ENCODE measurements at places on chromosomes 2 and 18.

DNA sequence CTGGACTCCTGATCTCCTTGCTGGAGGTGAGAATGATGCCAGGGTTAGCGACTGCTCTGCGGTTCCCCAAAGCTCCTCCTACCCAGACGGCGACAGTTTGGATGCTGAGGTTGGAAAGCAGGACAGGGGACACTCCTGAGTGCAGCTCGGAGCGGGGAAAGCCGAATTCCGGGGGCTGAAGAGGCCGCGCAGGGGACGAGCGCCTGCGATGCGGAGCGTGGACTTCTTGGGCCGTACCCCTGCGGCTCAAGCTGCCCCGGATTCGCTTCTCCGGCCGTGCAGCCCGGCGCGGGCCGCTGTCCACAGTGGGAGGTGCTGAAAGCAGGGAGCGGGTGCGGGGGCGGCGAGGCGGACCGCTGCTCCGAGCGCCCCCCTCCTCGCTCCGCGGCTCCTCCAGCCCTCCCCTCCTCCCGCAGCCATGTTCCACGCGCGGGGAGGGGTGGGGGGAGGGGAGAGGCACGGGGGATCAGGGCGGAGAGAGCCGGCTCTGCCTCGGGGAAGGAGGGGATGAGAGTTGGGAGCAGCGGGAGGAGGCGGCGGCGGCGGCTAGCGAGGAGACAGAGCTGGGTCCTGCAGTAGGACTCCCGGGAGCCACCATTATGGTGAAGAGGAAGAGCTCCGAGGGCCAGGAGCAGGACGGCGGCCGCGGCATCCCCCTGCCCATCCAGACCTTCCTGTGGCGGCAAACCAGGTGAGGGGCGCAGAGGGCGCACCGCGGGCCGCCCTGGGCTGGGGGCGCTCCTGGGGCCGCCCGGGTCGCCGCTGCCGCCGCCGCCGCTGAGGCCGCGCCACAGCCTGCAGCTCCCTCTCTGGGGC, at the start of gene UNC80:
Gene UNC80, plus strand, starts transcription at position 359 of the 816 bp plus-strand sequence. Its CDS starts 241 bp downstream, at position 600.
- peak; percentile 61 for DNase-seq

GRCh38 chr2:142536492-142536891, 341.0 kb upstream of the KYNU start:
- DNase-seq, result no peak

GRCh38 chr18:10661317-10661716, 135.5 kb downstream of the NAPG start:
- DNase-seq, result peak; percentile 65

- no peak for DNase-seq
Observed at GRCh38 chr2:181738074-181738473, 57.8 kb upstream of the NEUROD1 start.

GRCh38 chr2:165357758-165358157, 111.7 kb upstream of the CSRNP3 start:
- peak; percentile 61 for DNase-seq

GRCh38 chr2:10523406-10524189, 75.5 kb upstream of the ODC1 start:
- DNase-seq, result no peak

GRCh38 chr2:8572712-8573233, 109.1 kb upstream of the ID2 start:
- no peak for DNase-seq

DNA sequence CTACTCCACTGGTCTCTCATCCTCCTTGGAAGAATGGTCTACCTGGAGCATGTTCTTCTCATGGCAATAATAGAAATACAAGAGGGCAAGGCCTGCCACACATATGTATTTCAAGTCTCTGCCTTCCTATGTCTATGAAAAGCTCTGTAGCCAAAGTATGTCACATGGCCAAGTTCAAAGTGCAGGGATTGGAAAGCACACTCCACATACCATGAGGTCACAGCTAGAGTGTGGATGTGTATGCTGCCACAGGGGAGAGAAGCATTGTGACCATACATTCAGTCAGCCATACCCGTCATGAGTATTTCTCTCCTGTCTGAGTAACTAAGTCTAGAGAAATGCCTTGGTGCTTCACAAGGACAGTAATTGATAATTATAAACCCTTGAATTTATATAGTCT, 8.8 kb upstream of the EIF2AK3 start:
- no peak for DNase-seq
